ENCODE measurements at places on chromosomes 1 and 21.

DNA sequence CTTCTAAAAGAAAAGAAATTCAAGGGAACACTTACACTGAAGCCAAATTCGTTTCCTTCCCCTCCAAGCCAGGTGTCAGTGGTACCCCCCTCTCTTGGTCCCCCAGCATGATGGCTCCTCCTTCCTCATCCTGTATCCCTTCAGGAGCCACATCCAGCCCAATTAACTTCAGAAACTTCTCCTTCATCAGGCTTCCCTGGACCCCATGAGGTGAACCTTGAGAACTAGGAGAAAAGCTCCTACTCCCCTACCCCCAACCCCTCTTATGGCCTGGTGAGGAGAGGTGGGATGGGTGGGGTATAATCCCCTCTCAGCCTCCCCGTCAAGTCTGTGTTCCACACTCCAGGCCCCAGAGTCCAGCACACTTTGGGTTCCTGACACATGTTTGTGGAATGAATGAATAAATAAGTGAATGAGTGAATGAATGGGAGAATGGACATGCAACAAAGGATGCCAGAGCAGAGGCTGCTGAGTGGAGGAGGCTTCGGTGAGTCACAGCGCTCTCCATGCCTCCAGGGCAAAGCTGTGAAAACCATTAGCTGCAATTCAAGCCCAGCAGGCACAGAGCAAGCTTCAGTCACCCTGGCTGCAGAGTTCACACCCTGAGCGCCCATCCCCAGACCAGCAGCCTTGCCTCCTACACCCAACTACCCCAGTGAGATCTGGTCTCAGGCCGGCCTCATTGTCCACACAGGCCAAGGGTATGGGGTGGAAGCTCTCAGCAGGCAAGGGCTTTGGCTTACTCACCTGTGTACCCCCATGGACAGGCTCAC, 43.8 kb downstream of the BATF3 start:
- DNase-seq, result no peak

- no peak for DNase-seq
Measured at GRCh38 chr1:156805766-156806511, 10.7 kb downstream of the SH2D2A start.

- DNase-seq, result no peak
Measured at GRCh38 chr1:67479146-67479891, 49.1 kb upstream of the SERBP1 start.

- no peak for DNase-seq
Measured at GRCh38 chr1:174152427-174152826, 6.9 kb upstream of the RABGAP1L start.

DNA sequence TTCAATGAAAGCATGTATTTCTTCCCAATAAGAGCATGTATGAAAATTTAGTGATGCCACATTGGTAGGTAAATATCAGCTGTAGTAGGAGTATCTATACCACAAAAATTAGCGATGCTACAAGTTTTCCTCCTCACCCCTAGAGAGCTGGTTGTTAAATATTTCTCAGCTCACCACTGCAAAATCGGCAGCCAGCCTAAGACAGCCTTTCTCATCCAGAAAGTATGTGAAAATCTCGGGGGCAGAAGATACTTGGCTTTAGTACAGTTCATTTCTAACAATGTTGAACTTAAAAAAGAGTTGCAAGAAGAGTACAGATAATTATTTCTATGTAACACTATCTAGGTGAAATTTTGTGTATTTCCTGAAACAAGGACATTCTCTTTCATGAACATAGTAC, 235.4 kb downstream of the TPR start:
- no peak for DNase-seq

DNA sequence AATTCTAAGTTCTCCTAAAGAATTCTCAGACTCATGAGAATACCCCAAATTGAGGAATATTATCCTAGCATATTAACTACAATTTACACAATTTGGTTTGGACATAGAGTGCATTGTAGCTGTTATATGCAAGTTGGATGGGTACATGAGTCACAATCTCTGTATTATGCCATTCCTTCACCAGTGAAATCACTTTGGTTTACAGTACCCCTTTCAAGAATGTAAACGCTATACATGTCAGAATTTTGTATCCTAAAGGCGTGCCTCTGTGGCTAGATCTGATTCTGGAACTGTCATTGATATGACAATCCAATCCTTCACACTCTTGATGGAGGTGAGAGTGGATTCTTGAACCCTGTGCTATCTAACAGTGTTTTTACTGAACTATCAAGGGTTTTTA, 6.7 kb upstream of the IL10RB start:
- no peak for DNase-seq

GRCh38 chr1:236020359-236021219, 44.3 kb downstream of the NID1 start:
- DNase-seq, result no peak

- no peak for DNase-seq
Measured at GRCh38 chr1:11027316-11027715, 14.9 kb downstream of the TARDBP start.

- no peak for DNase-seq
Measured at GRCh38 chr1:160836981-160837557, 25.6 kb downstream of the CD244 start.

DNA sequence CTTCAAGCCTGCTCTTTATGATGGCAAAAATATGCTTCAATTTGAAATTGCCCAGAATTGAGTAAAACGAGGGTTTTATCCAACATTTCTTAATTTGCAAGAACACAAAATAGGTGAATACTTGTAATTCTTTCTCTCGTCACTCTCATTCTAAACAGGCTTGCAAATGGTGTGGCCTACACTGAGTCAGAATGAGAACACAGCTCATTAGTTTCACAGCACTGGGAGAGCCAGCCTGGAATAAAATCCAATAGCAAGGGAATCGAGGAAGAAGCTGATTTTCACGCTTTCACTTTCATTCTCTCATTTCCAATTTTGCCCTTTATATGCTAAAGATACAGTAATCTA, 537.5 kb downstream of the LTN1 start:
- no peak for DNase-seq

GRCh38 chr1:27934818-27935549, at the start of gene SMPDL3B:
Gene SMPDL3B, plus strand, starts transcription at chr1:27935000. Its CDS starts 184 bp downstream, at chr1:27935184.
- no peak for DNase-seq

GRCh38 chr1:160149716-160150115, 1.7 kb upstream of the ATP1A4 start:
- no peak for DNase-seq

- no peak for DNase-seq
Measured at GRCh38 chr1:77927414-77927813, 39.0 kb downstream of the NEXN start.

Data from HL-60 (cell line).